ENCODE measurements at places on chromosomes 5 and 9.

- DNase-seq, result no peak
Measured at GRCh38 chr9:123776708-123777537, 153.0 kb downstream of the DENND1A start.

- DNase-seq, result no peak
Measured at GRCh38 chr5:93519740-93520139, 61.3 kb downstream of the NR2F1-AS1 start.

DNA sequence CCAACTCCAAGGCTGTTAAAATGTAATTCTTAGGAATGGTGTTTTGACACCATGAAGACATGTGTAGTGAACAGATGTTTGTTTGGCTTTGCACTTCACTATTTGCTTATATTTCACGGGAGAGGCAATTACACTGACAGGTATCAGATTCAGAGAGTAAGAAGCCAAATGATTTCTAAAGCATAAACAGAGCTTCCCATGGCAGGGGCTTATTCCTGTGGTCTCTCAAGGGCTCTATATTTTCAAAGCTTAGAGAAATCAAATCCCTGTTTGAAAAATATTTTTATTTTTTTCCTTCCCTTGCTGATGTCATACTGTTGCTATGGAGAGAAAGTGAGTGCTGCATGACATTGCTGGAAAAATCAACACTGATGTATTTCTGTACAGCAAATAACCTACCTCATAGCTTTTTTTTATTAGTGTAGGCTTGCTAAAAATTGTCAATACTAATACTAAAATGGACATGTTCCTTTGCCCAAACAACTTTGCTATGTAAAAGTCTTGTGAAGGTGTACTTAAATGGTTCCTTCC, 161.4 kb downstream of the GIN1 start:
- DNase-seq, result no peak

GRCh38 chr5:8650186-8650585, 781.2 kb downstream of the MTRR start:
- no peak for DNase-seq

- DNase-seq, result peak; percentile 3
Measured at GRCh38 chr5:138212828-138213160, 329 bp downstream of the CDC23 start.

- DNase-seq, result no peak
Measured at GRCh38 chr5:6721442-6721841, 8.2 kb downstream of the TENT4A start.

GRCh38 chr9:129888293-129889121, 53.2 kb downstream of the USP20 start:
- DNase-seq, result peak; percentile 78

DNA sequence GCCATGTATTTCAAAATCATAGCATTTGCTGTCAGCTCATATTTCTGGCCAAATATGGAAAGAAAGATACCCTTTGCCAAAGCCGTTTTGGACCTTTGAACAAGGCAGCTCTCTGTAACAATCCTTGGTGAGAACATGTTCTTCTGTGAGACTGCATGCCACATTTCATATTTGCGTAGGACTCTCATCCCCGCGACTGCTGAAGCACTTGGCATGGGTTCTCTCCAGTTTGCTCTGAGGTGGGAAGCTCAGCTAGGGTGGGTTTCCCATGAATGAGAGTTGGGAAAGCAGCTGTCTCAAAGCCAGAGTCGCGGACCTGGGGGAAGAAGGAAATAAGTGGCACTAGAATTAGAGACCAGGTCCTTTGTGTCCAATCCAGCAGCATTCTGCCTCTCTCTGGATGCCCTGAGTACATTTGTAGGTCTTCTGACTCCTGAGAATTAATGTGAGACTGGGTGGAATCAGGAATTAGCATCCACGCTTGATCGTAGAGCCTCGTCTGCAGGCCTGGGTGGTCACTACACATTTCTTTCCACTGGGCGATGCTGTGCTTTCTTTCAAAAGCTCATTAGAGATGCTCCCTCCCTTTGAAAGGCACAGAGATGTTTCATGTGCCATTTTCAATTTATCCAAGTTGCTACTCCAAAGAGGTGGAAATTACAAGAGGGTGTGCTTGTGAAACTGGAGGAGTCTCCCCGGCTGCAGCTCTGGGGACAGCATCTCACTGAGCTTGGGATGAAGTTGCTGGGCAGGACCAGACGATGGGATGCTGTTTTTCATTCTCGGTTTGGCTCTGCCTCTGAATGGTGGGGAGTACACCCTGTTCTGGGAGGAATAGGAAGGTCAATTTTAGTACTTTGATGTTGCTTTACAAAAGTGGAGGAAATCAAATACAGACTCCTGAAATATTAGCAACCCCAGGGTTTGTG, 197.2 kb downstream of the GADD45G start:
- no peak for DNase-seq

DNA sequence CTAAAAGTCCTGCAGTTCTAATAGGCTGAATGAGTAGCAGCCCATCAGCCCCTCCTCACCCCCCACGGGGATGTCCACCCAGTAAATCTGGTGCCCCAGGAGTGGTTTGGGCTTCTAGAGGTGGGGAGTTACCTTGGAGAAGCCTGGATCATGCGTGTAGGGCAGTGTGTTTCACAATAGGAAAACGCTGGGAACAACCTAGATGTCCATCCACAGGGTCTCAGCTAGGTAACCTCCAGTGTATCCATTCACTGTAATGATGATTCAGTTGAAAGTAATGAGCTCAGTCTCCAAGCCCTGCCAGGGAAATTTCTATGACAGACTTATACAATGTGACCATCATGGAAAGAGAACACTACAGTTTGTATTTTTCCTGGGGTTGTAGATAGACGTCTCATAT, 51.8 kb downstream of the NDST1 start:
- no peak for DNase-seq

DNA sequence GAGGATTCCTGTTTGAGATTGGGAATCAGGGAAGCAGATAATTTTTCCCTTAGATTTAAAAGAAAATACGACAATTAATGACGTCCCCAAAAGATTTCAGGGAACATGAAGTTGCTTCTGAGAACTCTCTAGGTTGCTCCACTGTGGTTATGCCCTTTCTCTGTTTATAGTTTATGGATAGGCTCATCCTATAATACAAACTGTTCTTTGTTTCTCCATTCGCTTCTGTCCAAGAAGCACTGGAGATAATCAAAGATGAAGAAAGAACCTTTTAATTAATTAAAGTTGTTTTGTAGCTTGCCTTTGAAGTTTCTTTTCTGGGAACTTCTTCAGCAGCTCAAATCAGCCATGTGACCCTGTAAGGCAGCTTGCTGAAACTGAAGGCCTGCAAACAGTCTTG, 87.5 kb downstream of the CHSY3 start:
- no peak for DNase-seq

DNA sequence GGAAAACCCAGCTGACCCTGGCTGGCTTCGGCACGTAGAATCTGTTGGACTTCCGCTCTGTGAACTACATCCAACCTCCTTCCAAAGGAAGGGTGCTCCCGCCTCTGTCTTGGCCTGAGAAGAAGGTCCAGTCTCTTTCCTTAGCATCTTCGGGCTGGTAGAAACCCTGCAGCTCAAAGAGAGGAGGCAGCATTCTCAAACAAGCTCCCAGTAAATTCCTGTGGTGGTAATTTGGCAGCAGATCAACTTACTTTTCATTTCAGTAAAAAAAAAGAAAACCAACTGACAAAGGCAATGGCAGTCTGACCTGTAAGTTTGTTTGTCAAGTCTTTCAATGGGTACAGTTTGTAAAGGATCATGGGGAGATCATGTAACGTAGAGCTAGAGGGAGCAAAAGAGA, 176.7 kb downstream of the MED10 start:
- no peak for DNase-seq

GRCh38 chr5:81359108-81359507, 34.8 kb downstream of the ACOT12 start:
- DNase-seq, result no peak
